Neural crest cell (in vitro differentiated cells): ENCODE measurements at places on chromosomes 13 and 19.

- no peak for DNase-seq
- H3K4me3 ChIP-seq: peak overlapping the region; percentile 100
- H3K27ac ChIP-seq: peak overlapping the region; percentile 83
- H3K27me3 ChIP-seq: peaks cover 12% of the 10 kb centered on the region
- H3K36me3 ChIP-seq: peaks cover 21% of the 10 kb centered on the region
Measured at GRCh38 chr19:58409010-58409790, 751 bp downstream of the ZNF584 start.

GRCh38 chr13:109840201-109840892 lies 54.0 kb upstream of the IRS2 start:
- peaks cover 41% of the 10 kb centered on the region for H3K27me3 ChIP-seq
- H3K4me1 ChIP-seq: peaks cover 18% of the 10 kb centered on the region
- H3K27ac ChIP-seq: no peak overlapping the region
- no peak overlapping the region for H3K4me3 ChIP-seq
- no peak for DNase-seq

DNA sequence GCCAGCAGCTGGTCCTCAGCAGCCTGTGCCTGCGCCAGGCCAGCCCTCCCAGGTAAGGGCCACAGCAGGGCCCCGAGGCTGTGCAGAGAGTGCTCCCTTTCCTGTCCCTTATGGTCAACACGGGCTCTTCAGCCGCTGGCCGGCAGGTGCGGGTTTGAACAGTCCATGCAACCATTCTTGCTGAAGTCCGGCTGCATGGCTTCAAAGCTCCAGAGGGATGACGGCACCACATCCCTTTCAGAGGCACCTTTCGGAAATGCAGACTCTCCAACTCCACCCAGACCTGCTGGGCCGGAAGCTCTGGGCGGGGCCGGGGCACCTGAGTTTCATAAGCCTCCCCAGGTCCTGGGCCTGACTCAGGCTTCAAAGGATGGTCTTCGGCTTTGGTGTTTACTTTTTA lies 81.3 kb downstream of the SPACA7 start:
- H3K36me3 ChIP-seq: peaks cover 10% of the 10 kb centered on the region
- no peaks in the 10 kb centered on the region for H3K27me3 ChIP-seq
- no peaks in the 10 kb centered on the region for H3K4me1 ChIP-seq
- DNase-seq: no peak
- no peak overlapping the region for H3K27ac ChIP-seq

DNA sequence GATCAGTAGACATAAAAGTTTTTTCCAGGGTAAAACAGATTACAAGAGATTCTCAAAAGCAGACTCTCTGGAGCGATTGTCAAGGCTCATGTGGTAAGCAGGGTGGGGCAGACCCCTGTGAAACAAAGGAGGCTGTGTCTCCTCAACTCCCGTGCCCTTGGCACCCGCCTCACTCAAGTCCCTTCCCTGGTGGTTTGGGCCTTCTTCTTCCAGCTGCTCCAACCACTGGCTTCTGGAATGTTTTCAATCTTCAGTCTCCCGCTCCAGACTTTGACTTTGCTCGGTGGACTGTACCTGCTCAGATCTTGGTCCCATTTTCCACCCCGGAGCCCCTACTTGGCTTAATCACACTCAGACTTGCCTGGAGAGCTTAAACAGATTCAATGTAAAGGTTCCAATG lies 74.8 kb upstream of the STK24 start:
- no peak overlapping the region for H3K4me3 ChIP-seq
- DNase-seq: no peak

GRCh38 chr19:55305983-55306562 lies 19.1 kb downstream of the TMEM150B start:
- no peaks in the 10 kb centered on the region for H3K27me3 ChIP-seq
- H3K4me1 ChIP-seq: peaks cover 27% of the 10 kb centered on the region
- no peak overlapping the region for H3K4me3 ChIP-seq
- no peak for DNase-seq

GRCh38 chr13:43985422-43986072 lies 105.8 kb downstream of the LACC1 start:
- H3K36me3 ChIP-seq: no peaks in the 10 kb centered on the region
- peaks cover 21% of the 10 kb centered on the region for H3K4me1 ChIP-seq
- no peak overlapping the region for H3K27ac ChIP-seq
- DNase-seq: no peak
- no peaks in the 10 kb centered on the region for H3K27me3 ChIP-seq

DNA sequence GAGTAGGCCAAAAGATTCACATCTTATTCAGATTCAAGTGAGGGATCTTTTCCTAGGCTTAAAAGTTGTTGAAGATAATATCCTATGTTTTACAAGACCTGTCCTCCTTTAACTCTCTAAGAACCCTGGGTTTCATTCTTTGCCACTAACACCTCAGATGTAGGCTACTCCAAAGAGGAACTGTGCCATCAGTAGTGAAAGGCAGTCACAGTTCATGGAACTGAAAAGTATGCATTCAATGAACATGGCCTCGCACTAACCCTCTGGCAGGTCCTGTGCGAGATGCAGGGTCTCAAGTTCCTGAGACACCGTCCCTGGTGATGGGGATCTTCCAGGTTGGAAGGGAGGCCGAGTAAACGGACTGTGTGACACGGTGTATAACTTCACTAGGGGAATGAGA lies 4.3 kb downstream of the LGALS14 start:
- H3K27ac ChIP-seq: no peak overlapping the region
- no peak for DNase-seq
- no peak overlapping the region for H3K4me3 ChIP-seq
- peaks cover 72% of the 10 kb centered on the region for H3K27me3 ChIP-seq
- no peaks in the 10 kb centered on the region for H3K36me3 ChIP-seq

DNA sequence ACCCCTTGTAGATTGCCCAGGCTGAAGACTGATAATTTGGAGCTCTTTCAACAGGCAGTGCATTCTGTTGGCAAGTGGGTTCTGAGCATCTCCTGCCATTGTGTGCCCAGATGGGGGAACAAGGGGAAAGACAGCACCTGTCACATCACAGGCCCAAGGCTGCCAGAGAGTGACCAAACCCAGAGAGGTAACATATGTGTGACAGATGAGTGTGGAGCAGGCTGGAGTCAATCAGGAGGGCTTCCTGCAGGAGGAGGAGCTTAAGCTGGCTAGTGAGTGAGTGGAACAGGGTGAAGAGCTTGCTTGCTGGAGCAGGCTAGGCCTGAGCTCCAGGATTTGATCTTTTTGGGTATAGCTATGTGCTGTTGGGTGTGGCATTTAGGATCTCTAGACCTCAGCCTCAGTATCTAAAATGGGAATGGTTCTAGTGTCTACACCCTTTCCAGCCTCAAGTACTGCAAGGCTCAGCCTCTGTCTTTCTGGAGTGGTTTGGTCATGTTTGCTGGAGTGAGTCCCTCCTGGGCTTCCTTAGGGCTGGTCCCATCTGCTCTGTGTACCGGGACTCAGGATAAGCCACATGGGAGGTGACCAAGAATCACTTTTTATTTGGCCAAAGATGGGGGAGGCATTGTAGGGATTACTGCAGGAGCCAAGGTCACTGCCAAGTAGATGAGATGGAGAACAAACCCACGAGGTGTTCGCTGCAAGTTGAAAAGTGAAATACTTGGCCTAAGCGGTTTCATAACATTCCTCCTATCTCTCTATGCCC lies 152.4 kb upstream of the TSHZ3 start:
- no peaks in the 10 kb centered on the region for H3K4me1 ChIP-seq
- peaks cover 12% of the 10 kb centered on the region for H3K27me3 ChIP-seq
- H3K27ac ChIP-seq: no peak overlapping the region
- H3K4me3 ChIP-seq: no peak overlapping the region
- no peak for DNase-seq
- H3K36me3 ChIP-seq: no peaks in the 10 kb centered on the region
